ENCODE measurements at places on chromosomes 2 and 18. TPM values are rescaled to one million over a fixed set of nuclear protein-coding genes. Genes with fewer than 3 reads are reported as not detected.
A peak's percentile ranks its signal among the peaks of the same experiment; 100 is the strongest.

GRCh38 chr2:216352653-216353270, 19.5 kb downstream of the MARCHF4 start:
- H3K4me3 ChIP-seq, result no peak overlapping the region
- no peak for DNase-seq
- peaks cover 25% of the 10 kb centered on the region for H3K4me1 ChIP-seq
- H3K27me3 ChIP-seq, result no peaks in the 10 kb centered on the region
- H3K27ac ChIP-seq, result no peak overlapping the region
- H3K36me3 ChIP-seq, result peaks cover 2% of the 10 kb centered on the region

ASAP2 gene
- polyA plus RNA-seq, result 24.0 TPM

DNA sequence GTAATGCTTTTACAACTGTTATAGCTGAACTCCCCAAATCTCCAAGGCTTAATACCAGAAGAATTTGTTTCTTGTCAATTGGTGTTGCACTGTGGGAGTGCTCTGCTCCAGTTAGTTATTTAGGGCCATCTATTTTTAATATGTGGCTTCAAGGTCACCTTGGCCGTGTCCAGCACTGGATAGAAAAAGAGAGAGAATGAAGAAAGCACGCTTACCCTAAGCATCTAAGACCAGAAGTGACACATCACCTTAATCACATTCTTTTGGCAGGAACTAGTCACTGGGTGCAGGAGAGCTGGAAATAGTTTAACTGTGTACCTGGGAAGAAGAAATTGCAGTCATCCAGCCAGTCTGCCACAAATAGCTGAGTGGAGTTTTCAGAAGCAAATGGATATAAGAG, 78.8 kb downstream of the VWC2L start:
- H3K27me3 ChIP-seq, result no peaks in the 10 kb centered on the region
- no peak for DNase-seq
- no peaks in the 10 kb centered on the region for H3K36me3 ChIP-seq
- H3K4me1 ChIP-seq, result no peaks in the 10 kb centered on the region

- H3K27me3 ChIP-seq, result no peaks in the 10 kb centered on the region
- H3K4me3 ChIP-seq, result no peak overlapping the region
- peak; percentile 45 for DNase-seq
- H3K27ac ChIP-seq, result no peak overlapping the region
- H3K4me1 ChIP-seq, result no peaks in the 10 kb centered on the region
Measured at GRCh38 chr2:146734042-146734820, 1110.6 kb upstream of the ACVR2A start.

NEU2 gene
- not detected for polyA plus RNA-seq

DNA sequence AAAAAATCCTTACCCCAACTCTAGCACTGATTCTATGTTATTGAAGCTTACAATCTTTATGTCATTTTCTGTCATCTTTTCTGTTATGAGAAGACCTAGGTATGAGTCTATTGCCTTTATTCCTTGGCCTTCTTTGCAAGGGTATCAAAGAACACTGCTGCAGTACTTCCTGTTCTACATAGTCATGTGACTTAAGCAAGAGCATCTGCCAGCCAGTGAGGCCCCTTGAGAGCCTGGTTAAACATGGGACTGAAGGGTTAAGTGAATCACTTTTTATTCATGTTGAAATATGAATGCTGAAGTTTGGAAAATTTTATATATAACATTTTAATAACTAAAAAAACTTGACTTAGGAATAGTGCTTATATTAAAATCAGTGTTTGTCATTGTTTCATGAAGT, 844 bp upstream of the CPS1 start:
- no peaks in the 10 kb centered on the region for H3K27me3 ChIP-seq
- no peak overlapping the region for H3K4me3 ChIP-seq
- peaks cover 3% of the 10 kb centered on the region for H3K4me1 ChIP-seq
- H3K36me3 ChIP-seq, result no peaks in the 10 kb centered on the region
- no peak for DNase-seq

SCLY gene
- polyA plus RNA-seq, result 5.3 TPM

DNA sequence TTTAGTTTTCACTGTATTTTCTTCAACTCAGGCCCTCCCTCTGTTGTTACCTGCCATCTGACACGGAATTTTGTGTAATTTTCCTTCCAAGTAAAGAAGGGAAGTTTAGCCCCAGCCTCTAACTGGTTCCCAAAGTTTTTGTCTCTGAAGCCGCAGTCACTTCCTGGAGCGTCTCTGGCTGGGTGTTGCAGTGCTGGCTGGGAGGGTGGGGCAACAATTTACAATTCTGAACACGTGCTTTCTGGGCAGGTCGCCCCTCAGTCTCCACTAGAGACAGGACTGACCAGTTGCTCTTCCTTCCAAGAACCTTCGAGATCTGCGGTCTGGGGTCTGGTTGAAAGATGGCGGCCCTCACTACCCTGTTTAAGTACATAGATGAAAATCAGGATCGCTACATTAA, 3.5 kb downstream of the CNDP2 start:
- peaks cover 2% of the 10 kb centered on the region for H3K36me3 ChIP-seq
- no peak overlapping the region for H3K4me3 ChIP-seq
- H3K4me1 ChIP-seq, result peaks cover 2% of the 10 kb centered on the region
- no peaks in the 10 kb centered on the region for H3K27me3 ChIP-seq

GRCh38 chr2:169696381-169696780, 2.1 kb downstream of the PHOSPHO2 start:
- no peak overlapping the region for H3K27ac ChIP-seq
- peaks cover 3% of the 10 kb centered on the region for H3K27me3 ChIP-seq
- no peaks in the 10 kb centered on the region for H3K36me3 ChIP-seq
- H3K4me1 ChIP-seq, result peaks cover 3% of the 10 kb centered on the region
- no peak for DNase-seq

GRCh38 chr2:227871375-227871791, at the start of gene DAW1:
Gene DAW1 (plus strand): TSS chr2:227871631. CDS start chr2:227871690, 59 bp downstream.
- H3K4me1 ChIP-seq, result peaks cover 4% of the 10 kb centered on the region
- peak within 1 kb of the TSS; percentile 47 for H3K27ac ChIP-seq
- H3K4me3 ChIP-seq, result peak within 1 kb of the TSS; percentile 55
- no peaks in the 10 kb centered on the region for H3K27me3 ChIP-seq

- no peaks in the 10 kb centered on the region for H3K4me1 ChIP-seq
- H3K27ac ChIP-seq, result no peak overlapping the region
- no peaks in the 10 kb centered on the region for H3K36me3 ChIP-seq
- H3K27me3 ChIP-seq, result no peaks in the 10 kb centered on the region
Measured at GRCh38 chr2:172539767-172540166, 16.1 kb upstream of the PDK1 start.

DNA sequence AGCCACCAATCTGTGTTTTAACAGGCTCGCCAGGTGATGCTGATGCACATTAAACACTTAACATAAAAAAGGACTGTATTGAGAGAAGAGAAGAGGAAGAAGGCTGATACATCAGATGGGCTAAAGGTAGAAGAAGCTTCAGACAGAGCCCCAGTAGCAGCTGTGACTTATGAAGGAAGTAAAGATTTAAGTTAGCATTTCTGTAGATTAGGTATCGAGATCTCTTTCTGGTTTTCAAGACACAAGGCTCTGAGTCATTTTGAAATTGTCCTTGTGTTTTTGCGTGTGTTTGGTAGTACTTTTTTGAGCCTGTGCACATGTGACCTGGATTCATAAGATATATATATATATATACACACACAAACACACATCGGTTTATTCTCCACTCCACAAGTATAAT, 40.6 kb upstream of the GCFC2 start:
- H3K27ac ChIP-seq, result no peak overlapping the region
- no peaks in the 10 kb centered on the region for H3K27me3 ChIP-seq
- no peak overlapping the region for H3K4me3 ChIP-seq

DNA sequence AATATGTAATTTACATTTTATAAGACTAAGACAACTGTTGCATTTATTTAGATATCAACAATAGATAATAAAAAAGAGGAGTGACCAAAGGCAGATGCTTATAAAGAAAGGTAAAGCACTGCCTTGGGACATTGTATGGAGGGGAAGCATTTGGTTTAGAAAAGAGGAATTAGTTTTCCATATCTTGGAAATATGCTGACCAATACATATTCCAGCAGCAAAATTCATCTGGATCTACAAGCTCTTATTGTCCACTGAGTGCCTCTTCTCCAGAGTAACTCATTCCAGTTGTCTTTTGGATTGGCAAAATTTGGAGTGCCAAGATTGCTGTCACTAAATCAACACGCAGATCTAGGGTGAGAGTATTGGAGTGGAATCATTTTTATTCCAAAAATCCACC, 8.9 kb upstream of the VPS4B start:
- H3K36me3 ChIP-seq, result no peaks in the 10 kb centered on the region
- no peak overlapping the region for H3K27ac ChIP-seq
- peaks cover 2% of the 10 kb centered on the region for H3K27me3 ChIP-seq
- no peaks in the 10 kb centered on the region for H3K4me1 ChIP-seq

C2orf74 gene
- 44.0 TPM for polyA plus RNA-seq

DNA sequence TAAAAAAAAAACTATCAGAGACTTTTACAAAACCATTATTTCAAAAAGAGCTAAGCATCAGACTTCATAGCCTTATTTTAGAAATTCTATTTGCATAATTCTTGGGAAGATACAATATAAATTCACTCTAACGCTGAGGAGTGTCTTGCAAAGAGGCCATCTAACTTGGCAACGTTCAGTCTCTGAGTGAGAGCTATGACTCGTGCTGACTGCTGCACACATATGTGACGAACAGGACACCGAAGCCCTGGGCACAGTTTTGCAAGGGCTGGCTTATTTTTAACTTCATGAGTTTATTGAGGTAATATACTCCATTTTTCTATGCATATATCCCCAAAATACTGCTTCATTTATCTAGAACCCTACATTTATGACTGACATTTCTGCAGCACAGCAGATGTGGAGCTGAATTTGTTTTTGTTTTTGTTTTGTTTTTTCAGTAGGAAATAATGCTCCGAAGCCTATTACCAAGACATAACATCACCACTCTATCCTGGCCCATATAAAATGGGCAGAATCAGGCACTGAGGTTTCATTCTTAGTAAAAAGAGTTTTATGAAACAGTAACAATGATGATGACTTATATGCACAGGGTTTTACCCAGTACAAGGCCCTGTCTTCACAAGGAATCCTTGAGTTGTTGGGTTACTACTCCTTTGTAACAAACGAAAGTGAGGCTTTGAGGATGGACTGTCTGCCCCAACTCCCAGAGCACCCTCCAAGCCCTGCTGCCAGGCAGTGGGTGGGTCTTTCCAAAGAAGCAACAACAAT, 68.3 kb downstream of the CRACDL start:
- peak; percentile 19 for DNase-seq
- no peaks in the 10 kb centered on the region for H3K27me3 ChIP-seq
- no peaks in the 10 kb centered on the region for H3K4me1 ChIP-seq

GRCh38 chr2:134178138-134178877, 75.6 kb upstream of the MGAT5 start:
- no peak overlapping the region for H3K27ac ChIP-seq
- peaks cover 2% of the 10 kb centered on the region for H3K36me3 ChIP-seq
- peak; percentile 35 for DNase-seq

DNA sequence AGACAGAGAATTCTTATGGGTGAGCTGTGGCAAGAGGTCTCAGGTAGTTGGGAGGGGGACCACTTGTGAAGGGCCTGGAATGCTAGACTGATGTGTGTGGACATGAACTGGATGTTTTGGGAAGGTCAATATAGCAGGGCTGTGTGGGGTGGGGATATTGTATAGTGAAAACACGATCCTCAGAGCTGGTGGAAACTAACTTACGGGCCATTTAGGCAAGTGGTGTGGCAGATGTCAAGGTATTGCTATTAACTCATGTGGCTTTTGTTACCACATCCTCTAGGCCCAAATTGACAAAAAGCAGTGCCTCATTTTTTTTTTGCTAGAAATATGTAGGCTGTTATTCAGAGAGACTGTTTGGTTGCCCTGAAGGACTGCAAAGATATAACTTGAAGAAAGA, 8.0 kb upstream of the GALNT1 start:
- no peaks in the 10 kb centered on the region for H3K27me3 ChIP-seq
- H3K4me3 ChIP-seq, result no peak overlapping the region
- no peaks in the 10 kb centered on the region for H3K36me3 ChIP-seq
- DNase-seq, result no peak
- H3K4me1 ChIP-seq, result no peaks in the 10 kb centered on the region

DNA sequence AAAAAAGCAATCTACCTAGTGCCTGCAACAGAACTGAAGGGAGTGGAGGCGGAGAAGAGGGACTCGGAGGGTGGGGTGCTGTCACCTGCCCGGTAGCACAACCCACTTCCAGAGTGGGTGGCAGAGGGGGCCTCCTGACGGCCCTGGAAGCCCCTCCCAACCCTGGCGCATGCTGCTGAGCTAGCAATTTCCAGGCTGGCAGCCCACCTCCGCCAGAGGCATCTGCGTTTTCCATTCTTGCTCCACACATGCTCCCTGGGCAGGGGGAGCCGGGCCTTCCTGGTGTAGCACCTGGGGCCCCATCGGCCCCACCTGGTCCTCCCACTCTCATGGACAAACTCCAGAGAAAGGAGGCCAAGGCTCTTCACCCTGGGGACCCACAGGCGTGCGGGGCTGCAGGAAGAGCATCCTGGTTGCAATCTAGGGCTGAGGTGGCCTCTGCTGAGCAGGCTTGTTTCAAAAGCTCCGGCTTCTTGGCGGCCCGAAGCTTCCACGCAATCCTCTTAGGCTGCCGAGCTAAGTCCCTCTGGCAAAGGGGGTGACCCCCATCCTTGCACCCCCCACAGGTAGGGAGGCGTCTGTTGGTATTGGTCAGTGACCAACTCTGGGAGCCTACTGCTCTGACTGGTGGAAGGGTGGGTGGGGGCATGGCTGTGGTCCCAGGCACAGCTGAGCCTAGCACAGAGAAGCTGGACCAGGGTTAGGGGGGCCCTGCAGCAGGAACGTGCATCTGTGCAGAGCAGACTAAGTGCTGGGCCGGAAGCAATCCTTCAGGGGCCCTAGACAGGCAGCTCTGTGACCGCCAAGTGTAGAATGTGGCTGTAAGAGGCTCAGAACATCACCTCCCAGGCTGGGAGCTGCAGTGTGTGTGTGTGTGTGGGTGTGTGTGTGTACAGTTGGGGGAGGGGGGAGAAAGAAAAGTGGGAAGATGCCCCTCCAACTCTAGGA, 2.6 kb downstream of the HS6ST1 start:
- peak overlapping the region; percentile 85 for H3K4me3 ChIP-seq
- H3K4me1 ChIP-seq, result peaks cover 7% of the 10 kb centered on the region
- peaks cover 11% of the 10 kb centered on the region for H3K36me3 ChIP-seq
- no peaks in the 10 kb centered on the region for H3K27me3 ChIP-seq
- DNase-seq, result peak; percentile 81
- H3K27ac ChIP-seq, result no peak overlapping the region

CFC1 gene
- polyA plus RNA-seq, result not detected

DNA sequence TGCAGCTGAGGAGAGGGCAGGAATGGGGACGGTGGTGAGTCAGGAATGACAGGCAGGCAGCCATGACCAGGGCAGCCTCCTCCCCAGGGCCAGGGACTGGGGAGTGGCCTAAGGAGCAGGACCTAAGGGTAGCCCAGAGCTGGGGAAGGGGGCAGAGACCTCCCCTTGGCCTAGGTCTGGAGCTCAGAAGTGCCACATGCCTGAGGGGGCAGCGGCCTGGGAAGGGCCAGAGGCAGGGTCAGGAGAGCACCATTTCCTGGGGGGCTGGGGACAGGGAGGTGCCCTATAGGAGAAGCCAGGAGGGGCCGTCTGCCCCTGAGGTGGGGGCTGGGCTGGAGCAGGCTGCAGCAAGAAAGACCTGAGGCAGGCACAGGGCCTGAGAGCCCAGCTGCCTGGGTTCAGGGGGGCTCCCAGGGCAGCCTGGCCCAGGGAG, 20.9 kb downstream of the CFLAR start:
- H3K36me3 ChIP-seq, result peaks cover 19% of the 10 kb centered on the region
- H3K27ac ChIP-seq, result no peak overlapping the region
- DNase-seq, result no peak
- H3K4me3 ChIP-seq, result no peak overlapping the region
- no peaks in the 10 kb centered on the region for H3K4me1 ChIP-seq

Data from fibroblast of lung (primary cell).